ENCODE measurements at places on chromosomes 12 and 14.

GRCh38 chr12:92019491-92020277, 126.0 kb downstream of the BTG1 start:
- no peak for DNase-seq

DNA sequence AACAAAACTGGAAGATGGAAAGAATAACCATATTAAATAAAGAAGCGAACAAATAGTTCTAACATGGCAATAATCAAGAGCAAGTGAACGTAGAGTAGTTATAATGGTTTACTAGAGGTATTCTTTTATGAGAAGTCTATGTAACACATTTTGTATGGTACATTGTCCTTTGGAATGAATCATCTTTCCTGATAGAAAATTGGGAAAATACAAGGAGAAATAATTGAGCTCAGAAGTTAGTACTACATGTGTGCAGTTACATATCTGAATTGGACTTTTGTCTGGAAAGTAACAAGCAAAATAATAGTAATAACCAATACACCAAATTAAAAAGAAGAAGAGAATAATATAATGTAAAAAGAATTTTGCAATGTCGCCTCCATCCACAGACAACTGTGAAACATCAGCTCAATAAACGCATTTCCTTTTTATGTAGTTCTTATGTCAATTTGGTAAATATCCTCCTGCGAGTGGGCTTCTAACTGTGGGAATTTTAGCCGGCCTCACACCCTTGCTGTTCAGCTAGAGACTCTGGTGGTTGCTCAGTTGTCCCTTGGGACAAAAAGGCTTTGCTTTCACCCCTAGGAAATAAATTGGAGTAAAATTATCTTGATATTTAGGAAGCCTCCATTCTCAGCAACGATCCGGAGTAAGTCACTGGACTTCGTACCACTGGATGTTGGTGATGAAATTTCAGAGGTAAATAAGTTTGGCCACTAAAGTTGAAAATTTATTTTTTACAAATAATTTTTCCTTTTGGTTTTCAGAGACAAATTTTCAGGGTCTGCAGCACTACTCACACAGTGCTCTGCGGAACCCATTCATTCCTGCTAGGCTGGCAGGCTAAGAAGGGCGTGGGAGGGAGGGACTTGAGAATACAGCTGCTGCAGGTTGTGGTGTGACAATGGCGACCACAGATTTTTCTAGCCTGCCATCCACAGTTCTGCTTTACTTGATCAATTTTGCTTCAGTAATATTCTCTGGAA, 1.1 kb upstream of the TUBA1A start:
- no peak for DNase-seq

- DNase-seq = no peak
Measured at GRCh38 chr12:125092872-125093680, 27.8 kb downstream of the AACS start.

GRCh38 chr12:119479121-119479561, 114.4 kb upstream of the TMEM233 start:
- no peak for DNase-seq
